ENCODE measurements at places on chromosomes 7 and 10. TPM values are rescaled to one million over a fixed set of nuclear protein-coding genes. Genes with fewer than 3 reads are reported as not detected.

The TAC1 gene
- total RNA-seq = not detected

GRCh38 chr7:31333291-31333690 is 7.2 kb downstream of the NEUROD6 start:
- DNase-seq = no peak

- no peak for DNase-seq
These were observed 3.7 kb upstream of the SP8 start for GRCh38 chr7:20790375-20790774.

DNA sequence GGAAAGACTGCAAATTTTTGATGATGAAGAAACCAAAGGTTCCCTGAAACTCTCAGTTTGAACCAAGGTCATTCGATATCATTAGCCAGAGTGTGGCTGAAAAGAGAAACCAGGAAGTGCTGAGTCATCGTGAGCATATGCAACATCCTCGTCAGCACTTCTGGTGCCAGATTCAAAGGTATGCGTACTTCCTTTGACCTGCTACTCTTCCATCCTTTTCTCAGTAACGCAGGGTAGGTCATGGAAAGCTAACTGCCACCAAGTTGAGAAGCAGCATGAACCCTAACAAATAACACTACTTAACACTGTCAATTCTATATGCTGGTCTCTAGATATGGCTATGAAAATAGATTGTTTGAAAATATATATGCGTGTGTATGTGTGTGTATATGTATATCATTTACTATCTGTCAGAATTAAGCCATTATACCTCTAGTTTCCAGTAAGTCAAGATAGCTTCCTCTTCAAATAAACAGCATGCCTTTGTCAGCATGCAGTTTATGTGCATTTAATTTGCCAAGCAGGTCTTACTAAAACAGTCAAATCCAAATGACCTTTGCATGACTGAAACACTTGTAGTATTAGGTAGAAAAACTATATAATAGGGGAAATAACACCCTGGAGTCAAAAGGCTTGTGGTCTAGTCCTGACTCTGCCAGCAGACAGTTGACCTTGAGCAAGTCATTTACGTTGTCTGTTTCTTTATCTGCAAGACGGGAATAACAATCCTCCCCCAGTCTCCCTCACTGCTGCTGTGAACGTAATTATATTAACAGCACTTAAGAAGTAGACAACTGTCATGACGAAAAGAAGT is 26.4 kb downstream of the CDK6 start:
- peak; percentile 89 for DNase-seq

DNA sequence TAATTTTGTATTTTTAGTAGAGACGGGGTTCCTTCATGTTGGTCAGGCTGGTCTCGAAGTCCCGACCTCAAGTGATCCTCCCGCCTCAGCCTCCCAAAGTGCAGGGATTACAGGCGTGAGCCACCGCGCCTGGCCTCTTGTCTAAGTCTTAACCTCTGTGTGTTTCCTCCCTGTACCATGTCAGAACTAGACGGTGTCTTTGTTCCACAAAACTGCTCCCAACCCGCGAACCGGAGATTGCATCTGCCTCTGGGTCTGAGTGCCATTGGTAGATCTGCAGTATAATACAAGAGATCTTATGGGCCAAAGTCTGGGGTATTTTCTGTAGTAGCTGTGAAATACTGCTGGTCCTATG is 1.3 kb upstream of the EEF1AKMT2 start:
- DNase-seq = no peak

- no peak for DNase-seq
These were observed 113.7 kb downstream of the CSTF2T start for GRCh38 chr10:51585742-51586141.

The KAZALD1 gene
- 24.9 TPM for total RNA-seq

GRCh38 chr7:113561446-113561845 is 357.4 kb downstream of the PPP1R3A start:
- no peak for DNase-seq

The PTF1A gene
- not detected for total RNA-seq

GRCh38 chr7:27172315-27172774 is 1.8 kb downstream of the HOXA10 start:
- no peak for DNase-seq

The CPN1 gene
- total RNA-seq = not detected

GRCh38 chr10:59976909-59977308 is 70.6 kb upstream of the CCDC6 start:
- DNase-seq = peak; percentile 65

DNA sequence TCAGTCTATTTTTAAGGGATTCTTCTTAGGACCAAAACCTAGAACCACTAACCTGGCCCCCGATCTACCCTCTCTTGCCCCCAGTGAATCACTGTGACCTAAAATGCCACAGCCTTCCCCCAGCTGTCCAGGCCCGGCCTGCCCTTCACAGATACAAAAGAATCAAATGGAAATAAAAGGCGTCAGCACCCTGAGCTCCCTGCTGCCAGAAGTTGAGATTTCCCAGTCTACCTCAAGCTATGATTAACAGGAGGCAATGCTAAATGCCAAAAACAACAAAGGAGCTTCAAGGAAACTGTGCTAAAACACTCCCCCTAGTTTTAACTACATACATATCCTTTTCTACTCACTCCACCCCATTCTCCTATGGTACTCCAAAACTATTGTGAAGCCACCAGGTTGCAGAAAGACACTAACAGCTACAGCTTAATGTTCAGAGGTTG is 67.8 kb downstream of the GSAP start:
- peak; percentile 15 for DNase-seq

The ATOH7 gene
- not detected for total RNA-seq

The GOLGA7B gene
- 0.26 TPM for total RNA-seq

DNA sequence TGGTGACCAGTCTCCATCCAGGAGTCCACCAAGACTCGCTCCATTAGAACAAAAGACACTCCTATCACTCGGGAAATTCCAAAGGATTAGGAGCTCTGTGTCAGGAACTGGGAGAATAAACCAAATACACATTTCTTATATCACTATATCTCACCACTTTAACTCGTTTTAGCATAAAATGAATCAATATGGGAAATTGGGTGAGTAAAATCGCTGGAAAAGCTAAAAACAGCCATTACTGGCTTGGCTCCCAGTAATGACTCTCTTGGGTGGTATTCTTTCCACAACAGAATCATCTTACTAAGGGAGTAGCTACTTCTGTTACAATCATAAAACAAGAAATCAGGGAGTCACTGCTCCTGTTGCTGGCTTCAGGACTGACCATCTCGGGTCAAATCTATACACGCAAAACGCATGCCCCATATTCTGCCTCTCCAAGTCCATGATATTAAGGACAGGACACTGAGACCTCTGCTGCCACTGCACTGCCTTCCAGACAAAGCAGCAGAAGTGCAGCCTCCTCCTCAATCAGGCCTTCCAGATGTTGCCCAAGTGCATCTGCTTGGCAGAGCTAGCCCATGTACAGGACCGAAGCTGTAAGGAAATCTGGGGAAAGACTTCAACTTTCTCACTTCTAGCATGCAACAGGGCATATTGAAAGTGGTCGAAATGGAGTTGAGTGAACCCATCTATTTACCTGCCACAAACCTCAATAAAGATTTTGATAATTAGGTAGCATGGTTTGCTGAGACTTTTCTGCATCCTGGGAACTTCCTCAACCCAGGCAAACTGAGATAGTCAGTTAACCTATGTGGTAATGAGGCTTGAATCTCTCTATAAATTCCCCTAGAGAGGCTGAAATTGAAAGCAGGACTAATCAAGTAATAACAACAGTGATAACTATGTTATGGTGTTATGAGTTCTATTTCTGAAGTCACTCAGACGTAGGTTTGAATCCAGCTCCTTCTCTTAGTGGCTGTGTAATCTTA is 14.4 kb upstream of the PANK1 start:
- peak; percentile 27 for DNase-seq

- DNase-seq = no peak
These were observed 200.9 kb downstream of the AUTS2 start for GRCh38 chr7:69799048-69799697.

The TMEM236 gene
- not detected for total RNA-seq

The CTNNA3 gene
- 1.9 TPM for total RNA-seq
